ENCODE measurements at places on chromosomes 11 and 22.
A peak's percentile ranks its signal among the peaks of the same experiment; 100 is the strongest.

DNA sequence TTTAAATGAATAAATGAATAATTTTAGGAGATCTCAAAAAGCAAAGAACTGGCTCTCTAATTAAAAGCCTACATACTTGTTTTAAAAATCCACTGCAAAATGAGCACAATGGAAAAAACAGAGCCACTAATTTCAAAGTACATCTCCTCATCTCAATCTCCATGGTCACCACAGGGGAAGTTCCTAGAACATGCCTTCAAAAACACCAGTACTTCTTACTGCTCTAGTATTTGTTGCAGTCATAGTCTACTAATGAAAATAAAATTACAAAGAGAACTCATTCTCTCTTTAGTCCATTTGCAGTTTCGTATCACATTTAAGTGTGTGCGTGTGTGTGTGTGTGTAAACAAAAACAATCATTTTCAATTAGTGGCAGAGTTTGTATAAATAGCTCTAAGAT, 54.0 kb downstream of the PIK3C2A start:
- DNase-seq, result no peak

DNA sequence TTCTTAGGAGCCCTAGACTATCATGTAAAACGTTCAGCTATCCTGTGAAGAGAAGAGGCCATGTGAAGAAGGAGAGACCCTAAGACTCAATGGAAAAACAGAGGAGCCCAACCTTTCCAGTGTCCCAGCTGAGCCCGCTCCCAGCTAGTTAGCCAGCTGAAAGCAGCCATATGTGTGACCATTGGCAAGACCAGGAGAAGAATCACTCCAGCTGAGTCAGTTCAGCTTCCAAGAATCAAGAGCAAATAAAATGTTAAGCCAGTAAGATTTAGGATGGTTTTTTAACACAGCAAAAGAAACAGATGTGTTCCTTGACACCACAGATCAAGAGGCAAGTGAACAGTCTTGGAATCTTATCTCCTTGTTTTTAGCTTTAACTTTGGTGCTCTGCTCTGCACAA, 108.0 kb downstream of the CCDC81 start:
- no peak for DNase-seq

DNA sequence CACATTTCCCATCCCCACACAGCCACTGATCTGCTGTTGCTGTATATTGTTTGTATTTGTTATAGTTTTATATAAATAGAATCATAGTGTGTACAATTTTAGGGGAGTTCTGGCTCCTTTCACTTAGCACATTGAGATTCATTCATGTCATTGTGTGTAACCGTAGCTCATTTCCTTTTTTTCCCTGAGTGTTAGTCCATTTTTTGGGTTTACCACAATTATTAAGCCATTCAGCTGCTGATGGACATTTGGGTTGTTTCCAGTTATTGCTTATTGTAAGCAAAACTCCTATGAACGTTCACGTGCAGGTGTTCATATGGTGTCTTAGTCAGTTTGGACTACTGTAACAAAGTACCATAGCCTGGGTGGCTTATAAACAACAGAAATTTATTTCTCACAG, 33.6 kb upstream of the ADORA2A start:
- no peak for DNase-seq

DNA sequence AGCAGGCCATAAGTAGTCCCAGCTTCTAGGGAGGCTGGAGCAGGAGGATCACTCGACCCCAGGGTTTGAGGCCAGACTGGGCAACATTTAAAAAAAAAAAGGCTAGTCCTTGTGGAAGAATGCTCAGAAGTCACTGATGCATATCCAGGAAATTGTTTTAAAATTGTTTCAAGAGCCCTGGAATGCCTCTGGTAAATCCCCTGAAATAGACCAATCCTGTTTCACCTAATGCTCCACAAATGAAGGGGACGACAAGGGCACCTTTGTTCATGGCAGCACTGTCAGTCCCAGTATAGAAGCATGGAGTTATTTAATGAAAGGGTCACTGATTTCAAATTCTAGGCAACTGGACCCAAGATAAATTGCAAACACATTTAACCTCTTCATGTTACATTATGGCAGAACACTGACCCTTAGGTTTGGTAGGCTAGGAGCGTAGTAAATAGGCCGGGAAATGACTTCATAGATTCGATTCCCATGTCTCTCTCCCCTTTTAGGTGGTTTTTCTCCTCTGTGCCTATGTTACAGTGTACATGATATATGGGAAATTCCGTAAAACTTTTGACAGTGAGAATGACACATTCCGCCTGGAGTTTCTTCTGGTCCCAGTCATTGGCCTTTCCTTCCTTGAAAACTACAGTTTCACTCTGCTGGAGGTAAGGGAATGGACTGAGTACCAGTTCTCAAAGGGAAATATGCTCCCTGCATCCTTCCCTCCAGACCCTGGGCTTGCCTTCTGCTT, 11.4 kb downstream of the KDELR3 start:
- no peak for DNase-seq

DNA sequence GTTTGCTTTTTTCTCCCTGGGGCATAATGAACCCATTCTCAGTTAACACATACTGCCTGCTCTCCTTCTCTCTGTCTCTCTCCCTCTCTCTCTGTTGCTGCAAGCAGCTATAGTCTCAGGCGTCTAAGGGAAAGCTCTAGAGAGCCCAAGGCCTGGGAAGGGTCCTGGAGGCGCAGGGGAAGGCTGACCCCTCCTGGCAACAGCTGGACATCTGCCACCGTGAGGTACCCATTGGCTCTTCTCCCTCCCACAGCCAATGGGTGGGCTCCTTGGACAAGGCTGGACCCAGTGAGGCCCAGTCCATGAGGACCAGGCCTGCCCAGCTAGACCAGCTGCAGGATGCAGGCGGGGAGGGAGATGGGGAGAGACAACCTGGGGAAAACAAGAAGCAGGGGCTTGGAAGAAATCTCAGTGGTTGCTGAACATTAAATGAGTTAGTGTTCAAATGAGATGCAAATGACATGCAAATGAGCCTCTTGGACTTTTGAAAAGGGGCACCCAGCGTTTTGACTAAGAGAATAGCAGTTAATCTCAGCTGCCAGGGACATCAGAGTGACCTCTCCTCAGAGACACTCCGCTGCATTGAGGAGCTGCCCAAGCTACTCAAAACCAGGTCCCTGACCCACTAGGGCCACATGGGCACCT, 349.7 kb downstream of the BUD13 start:
- DNase-seq, result no peak

GRCh38 chr11:66834943-66835342, 8.3 kb upstream of the RCE1 start:
- no peak for DNase-seq

GRCh38 chr11:66467756-66468155, 1.1 kb downstream of the PELI3 start:
- peak; percentile 27 for DNase-seq

GRCh38 chr11:44611687-44612434, 46.4 kb downstream of the CD82 start:
- DNase-seq, result peak; percentile 92

DNA sequence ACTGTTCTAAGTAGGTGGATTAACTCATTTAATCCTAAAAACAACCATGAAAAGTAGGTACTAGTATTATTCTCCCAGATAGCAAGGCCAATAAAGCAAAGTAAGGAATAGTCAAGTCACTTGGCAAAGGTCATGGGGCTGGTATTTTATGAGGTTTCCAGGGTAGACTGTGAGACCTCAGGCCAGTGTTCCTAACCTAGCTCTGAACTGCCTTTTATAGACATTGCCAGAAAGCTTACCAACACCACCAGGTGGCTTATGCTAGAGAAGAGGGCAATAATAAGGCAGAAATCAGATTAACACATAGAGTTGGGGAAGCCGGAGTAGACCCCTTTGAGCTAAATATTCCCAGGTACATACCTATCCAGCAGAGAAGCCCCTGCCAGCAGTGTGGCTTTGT, 490.9 kb upstream of the TENM4 start:
- DNase-seq, result no peak

- DNase-seq, result no peak
These were observed 3.8 kb downstream of the DCPS start for GRCh38 chr11:126307706-126308105.

- no peak for DNase-seq
These were observed 241.5 kb downstream of the DDX10 start for GRCh38 chr11:108906329-108906728.

DNA sequence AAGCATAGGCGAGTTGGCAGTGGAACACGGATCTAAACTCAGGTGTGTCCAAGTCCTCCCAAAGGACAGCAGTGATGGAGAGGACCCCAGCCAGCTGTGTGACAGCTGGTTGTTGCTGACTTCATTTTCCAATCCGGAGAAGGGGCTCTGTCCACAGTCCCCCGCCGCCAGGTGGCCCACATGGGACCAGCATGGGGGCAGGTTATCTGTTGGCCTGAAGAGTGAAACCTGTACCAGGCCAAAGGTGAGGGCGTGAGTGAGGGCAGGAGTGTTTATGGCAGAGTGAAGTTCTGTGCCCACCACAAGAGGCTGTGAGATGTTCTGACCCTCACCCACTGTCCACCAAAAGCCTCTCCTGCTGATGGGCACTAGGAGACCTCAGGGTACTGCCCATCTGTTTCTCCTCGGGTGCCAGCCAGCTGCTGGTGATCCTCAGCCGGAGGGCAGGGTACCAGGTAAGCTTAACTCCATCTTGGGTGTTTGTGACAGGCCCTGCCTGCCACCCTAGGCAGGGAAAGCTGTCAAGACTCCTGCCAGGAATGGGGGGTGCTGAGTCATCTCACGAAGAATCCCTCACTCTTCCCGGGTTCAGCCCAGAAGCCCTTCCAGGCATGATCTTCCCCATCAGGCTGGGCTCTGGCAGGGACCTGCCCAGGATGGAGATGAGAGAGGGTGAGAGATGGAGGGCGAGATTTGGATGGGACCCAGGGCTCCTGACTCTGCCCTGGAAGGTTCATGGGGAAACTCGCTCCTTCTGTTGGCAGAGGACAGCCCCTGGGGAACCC, 15.5 kb upstream of the TAB1 start:
- no peak for DNase-seq

DNA sequence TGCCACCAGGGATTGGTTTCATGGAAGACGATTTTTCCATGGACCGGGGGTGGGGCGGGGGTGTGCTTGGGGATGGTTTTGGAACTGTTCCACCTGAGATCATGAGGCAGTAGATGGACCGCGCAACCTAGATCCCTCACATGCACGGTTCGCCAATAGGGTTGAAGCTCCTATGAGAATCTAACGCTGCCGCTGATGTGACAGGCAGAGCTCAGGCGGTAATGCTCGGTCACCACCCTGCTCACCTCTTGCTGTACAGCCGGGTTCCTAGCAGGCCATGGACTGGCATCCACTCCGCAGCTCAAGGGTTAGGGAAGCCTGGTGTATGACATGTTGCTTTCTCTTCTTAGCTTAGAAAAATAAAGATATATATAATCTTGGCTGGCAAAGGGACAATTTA, 22.0 kb downstream of the RBX1 start:
- DNase-seq, result no peak

DNA sequence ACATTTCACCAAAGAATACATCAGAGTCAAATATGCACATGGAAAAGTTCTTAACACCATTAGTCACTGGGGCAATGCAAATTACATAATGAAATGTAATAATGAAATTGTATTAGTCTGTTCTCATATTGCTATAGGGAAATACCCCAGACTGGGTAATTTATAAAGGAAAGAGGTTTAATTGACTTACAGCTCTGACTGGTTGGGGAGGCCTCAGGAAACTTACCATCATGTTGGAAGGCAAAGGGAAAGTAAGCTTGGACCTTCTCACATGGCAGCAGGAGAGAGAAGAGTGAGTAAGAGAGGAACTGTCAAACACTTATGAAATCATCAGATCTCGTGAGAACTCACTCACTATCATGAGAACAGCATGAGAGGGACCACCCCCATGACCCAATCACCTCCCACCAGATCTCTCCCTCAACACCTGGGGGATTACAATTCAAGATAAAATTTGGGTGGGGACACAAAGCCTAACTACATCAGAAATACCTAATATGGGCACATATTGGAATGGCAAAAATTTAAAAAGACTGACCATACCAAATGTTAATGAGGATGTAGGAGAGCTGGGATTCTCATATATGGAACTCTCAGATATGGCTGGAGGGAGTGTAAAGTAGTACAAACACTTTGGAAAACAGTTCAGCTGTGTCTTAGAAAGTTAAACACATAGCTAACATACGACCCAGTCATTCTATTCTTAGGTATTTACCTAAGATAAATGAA, 65.1 kb upstream of the CD44 start:
- no peak for DNase-seq

- DNase-seq, result no peak
These were observed 332.2 kb upstream of the RAG2 start for GRCh38 chr11:36930256-36930655.

- DNase-seq, result no peak
These were observed 29.9 kb downstream of the MPPED1 start for GRCh38 chr22:43441751-43442150.

DNA sequence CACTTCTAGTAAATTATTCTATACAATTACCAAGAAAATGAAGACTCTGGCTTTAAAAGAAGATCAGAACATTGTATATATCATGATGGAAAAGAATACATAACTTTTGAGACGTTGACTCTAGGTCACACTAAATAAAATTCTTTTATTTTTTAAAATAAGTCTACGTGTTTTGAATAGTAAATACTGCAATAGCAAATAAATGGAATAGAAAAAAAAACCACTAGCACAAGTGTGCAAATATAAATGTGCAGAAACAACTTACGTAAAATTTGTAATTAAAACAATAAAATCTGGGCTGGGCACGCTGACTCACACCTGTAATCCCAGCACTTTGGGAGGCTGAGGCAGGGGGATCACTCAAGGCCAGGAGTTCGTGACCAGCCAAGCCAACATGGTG, 17.9 kb downstream of the SIK3 start:
- no peak for DNase-seq

GRCh38 chr11:117863383-117863782, 13.1 kb downstream of the FXYD6 start:
- no peak for DNase-seq

GRCh38 chr11:75323609-75324008, 27.9 kb downstream of the ARRB1 start:
- no peak for DNase-seq

DNA sequence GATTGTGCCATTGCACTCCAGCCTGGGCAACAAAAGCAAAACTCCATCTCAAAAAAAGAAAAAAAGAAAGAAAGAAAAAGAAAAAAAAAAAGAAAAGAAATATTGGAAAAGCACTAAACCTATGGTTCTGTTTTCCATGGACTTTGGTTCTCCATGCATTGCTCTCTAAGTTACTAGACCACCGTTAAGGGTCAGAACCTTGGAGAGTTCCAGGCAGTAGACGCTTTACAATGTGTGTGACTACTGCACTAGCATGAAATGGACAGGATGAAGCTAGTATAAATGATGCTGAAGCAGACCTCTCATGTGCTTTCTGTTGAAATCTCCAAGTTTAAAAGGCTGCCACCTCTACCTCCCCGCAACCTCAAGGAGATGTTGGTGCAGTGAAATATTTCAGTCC, 63.5 kb downstream of the SIK2 start:
- DNase-seq, result no peak

DNA sequence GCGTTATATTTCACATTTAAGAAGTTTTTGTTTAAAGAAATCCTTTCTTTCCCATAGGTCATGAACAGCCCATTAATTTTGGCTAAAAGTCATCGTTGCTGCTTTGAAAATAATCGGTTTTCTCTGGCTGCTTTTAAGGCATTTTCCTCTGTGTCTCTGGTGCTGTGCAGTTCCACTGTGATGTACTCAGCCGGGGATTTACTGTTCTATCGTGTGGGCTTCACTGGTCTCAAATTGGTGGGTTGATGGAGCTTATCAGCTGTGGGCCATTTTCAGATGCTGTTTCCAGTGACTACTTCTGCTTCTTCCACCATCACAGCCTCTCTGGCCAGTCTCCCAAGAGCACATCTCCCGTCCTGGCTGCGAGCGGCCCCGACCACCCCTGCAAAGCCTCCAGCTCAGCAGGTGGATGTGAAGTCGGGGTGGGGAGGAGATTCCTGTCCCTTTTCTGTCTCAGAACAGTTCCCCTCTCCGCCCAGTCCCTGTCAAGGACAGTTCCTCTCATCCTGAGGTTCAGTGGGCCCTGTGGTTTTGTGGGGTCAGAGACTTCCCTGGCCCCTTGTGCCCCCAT, 20.3 kb downstream of the IFITM10 start:
- no peak for DNase-seq
